Fibroblast of villous mesenchyme (primary cell): ENCODE measurements at places on chromosomes 11 and 22.

DNA sequence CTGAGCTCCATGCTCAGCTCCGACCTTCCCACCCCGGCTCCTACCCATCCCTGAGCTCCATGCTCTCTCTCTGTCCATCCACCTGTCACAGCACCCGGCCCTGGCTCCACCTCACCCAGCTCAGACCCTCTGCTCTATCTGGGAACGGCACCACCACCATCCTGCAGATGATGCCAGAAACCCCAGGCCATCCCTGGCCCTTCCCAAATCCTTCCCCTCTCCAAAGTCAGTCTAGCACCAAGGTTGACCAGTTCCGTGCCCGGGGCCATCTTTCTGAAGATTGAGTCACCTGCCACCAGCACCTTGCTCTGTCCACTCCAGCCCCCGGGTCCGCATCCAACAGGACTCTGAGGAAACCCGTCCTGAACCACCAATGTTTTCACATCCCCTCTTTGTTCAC is 969.6 kb downstream of the BRD1 start:
- DNase-seq, result no peak

GRCh38 chr22:29139965-29140782 is 65.5 kb upstream of the EMID1 start:
- peak; percentile 90 for DNase-seq

GRCh38 chr22:42202669-42203068 is 67.8 kb downstream of the TCF20 start:
- peak; percentile 14 for DNase-seq

- DNase-seq, result no peak
Measured at GRCh38 chr11:2949920-2950319, 20.7 kb upstream of the PHLDA2 start.

DNA sequence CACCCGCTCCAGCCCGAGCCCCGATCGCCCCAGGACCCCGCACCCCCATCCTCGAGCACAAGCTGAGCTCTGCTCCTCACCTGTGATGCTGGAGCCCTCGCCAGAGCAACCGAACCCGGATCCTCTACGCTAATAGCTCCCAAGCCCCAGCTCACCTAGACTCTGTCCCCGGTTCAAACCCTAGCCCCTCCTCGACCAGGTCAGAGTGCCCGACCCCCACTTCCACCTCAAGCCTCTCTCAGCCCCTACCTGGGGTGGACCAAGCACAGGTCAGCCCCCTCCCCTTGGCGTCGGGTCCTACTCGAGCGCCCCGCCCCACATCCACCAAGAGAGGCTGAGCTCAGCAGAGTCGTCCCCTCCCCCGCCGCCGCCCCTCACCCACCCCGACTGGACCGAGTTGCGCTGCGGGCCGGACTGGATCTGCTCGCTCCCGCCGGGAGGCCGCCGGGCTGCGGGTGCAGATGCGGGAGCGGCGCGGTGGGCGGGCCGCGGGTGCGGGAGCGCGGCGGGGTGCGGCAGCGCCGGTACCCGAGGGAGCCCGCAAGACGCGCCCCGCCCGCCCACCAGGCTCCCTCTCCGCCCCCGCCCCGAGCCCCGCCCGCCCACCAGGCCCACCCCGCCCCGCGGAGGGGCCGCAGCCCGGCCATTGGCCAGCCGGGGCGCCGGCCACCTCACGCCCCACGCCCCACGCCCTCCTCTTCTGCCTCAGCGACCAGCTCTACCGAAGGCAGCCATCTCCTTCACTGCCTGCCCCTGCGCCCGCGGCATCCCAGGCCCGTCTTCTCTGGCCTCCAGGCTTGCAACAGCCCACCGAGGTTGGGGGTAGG is 577 bp upstream of the DKK3 start:
- peak; percentile 63 for DNase-seq

DNA sequence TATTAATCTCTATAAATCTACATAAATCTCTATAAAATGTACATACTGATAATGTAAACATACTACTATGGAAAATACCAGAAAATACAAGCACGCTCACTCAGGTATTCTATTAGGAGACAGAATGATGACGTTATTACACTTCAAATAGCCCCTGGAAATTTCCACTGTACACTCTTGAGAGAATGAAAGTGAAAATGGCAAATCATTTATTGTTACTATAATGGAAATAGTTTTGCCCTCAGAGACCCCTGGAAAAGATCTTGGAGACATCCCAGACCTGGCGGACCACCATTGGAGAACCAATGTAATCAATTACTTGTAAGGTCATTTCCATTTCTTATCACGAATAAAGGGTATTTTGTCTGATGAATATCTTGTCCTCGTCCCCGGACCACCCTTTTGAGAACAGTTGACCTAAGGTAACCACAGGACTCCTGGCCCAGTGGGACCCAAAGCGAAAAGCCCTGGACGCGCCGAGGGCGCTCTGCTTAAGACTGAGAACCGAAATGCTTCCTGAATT is 509 bp upstream of the PRRG4 start:
- DNase-seq, result peak; percentile 38

GRCh38 chr11:125378083-125378482 is 118.0 kb downstream of the FEZ1 start:
- DNase-seq, result no peak

DNA sequence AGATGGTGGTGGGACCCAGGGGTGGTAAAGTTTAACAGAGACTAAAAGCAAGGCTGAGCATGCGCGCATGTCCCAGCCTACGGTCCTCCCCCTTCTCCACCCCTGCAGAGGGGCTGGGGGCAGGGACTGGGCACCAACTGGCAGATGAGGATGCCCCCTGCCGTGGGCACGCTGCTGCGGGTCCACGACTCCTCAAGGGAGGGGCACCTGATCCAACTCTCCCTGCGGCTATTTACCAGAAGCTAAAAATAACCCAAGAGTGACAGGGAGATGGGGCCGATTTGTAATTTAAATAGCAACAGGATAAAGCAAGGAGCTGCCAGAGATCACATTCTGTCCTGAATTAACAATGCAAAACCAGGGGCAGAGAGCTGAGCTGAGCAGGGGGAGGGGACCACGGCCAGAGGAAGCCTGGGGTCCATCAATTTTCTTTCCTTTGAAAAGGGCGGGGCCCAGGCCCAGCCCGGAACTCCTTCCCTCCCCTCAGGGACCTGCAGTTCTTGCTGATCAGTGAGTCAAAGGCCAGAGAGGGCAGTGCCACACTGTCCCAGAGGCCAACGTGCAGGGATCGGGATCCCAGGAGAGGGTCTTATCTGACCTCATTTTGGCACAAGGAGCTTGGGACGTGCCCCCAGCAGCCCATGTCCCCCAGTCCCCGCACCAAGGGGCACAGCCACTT is 8.1 kb upstream of the DGKZ start:
- peak; percentile 31 for DNase-seq

DNA sequence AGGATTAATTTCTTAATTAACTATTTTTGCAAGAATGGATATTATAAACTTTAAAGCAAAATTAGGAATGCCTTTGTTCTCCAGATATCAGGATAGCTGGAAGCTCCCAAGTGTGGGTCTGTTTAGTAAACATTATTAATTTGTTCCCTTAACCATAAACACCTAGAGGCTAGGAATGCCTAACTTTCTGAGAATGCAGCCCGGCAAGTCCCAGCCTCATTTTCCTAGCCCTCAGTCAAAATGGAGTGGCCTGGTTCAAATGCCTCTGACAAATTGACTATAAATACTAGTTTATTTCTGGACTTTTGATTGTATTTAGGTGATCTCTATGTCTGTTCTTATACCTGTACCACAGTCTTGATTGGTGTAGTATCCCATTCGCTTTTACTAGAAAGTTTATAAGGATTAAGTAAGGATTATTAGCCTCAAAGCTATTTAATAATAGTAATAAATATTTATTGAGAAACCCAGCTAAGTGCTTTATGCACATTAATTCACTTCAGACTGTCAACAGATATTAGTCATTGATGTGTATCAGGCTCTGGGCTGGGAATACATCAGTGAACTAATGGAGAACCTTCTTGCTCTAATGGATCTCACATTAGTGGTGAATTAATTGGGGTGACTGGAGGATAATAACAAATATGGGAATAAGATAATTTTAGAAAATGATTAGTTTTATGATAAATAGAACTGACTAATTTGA is 25.8 kb downstream of the PPME1 start:
- no peak for DNase-seq

DNA sequence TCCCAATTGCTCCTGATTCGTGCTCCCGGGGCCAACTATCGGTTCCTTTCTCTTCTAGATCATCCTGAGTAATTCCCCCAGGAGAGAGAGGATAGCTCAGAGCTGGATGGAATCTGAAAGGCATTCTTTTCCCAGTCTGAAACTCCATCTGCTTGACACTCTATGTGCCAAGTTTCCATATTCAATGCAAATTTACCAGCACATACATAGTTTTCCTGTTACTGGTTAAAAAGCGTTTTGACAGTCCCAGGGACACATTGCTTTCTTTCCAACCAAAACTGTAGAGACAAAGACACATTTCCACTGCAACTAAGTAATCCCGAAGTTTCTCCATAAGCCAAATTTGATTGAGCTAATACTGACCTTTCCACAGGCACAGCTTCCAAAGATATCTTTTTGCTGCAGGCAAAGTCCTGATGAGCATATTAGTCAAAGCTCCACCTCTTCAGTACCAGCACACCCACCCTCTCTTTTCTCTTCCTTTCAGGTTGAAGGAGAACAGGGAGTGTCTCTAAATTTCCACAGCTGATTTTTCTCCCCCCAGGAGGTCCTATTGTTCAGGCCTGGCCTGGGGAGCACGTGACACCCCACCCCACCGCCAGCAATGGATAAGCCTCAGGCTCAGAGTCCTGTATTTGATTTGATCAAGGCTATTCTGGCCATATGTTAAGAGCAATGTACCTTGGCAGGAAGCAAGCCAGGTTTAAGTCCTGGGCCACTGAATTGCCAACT is 9.7 kb upstream of the ANKK1 start:
- no peak for DNase-seq

GRCh38 chr11:33703788-33704187 is 3.2 kb upstream of the C11orf91 start:
- DNase-seq, result no peak

DNA sequence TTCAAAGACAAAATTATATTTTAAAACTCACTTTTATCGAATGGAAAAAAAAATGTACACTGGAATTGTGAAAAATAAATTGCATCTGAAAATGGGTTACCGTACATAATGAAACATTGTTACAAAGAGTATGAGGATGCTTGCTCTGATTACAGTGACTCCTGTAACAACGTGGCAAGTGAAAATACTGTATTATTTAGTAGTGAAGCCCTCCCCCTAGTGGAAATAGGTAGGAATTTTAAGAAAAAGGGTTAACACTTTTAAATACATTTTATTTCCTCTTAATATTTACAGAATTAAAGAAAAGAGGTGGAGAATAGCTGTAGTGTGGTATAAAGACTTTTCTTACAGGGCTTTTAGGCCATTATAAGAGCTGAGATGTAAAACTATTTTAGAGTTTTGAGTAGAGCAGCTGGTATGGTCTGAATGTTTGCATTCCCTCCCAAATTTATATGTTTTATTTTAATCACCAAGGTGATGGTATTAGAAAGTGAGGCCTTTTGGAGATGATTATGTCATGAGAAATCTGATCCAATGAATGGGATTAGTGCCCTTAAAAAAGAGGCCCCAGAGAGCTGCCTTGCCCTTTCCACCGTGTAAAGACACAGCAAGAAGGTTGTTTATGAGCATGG is 25.2 kb downstream of the FAM76B start:
- DNase-seq, result peak; percentile 69

DNA sequence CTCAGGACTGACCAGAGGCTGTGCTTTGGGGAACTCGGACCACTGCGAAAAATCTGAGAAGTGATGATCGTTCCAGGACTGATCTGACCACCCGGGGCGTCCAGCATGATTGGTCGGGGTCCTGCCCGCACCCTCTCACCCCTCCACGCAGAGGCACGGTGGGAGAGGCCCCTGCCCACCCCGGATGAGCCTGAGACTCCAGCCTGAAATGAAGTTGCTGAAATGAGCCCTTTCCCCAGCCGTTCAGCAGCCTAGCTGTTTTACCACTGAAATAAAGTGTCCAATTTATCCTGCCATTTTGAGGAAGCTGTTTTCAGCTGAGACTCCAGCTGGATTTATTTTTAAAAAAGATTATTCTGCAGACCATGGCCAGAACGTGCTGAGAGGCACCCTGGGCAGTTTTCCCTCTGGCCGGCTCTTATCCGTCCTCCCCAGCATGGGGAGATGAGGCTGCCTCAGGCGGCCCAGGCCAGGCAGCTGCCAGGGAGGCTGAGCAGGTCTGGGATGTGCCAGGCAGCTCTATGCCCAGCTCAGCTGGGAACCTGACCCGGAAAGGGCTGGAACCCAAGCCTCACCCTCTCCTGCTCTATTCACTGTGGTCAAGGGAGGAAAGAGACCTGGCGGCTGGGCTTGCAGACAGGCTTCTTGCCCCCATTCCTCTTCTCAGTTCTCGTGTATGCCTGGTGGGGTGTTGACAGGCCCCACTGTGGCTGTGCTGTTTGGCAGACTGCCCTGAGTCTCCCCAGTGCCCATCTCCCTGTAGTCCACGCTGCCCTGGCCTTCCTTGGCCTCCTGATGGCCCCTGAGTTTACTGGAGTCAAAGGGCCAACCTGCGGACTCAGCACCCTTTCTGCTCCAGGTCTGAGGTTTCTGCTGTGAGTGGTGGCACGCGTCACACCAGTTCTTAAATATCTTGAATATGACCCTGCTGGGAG is 161.0 kb upstream of the B3GAT1 start:
- DNase-seq, result no peak

DNA sequence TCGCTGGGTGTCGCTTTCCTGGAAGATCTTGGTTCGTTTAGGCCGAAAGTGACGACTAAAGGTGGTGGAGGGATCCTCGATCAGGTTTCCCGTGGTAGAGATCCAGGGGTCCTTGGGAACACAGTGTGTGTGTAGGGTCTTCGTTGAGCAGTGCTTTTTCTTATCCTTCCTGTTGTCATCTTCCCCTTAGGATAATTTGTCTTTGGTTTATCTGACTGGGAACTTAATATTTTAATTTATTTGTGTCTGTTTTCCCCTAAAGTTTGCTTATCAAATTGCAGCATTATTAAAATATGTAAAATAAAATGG is 403 bp downstream of the RBM7 start:
- no peak for DNase-seq

DNA sequence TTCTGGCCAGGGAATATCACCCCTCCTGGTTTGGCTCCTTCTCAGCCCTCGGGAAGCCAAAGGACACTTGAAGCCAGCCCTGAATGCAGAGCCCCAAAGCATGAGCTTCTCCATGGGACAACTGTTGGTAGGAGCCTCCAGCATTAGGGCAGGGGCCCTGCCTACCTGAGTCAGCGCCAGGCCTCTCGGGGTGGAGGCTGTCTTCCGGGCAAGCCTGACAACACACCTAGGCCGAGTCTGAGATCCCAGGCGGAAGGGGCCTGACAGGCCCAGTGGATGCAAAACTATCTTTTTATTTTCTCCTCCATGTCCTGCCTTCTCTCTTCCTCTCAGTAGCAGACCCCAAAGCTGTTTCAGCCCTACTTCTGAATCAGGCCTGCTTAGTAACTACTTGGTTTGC is 27.6 kb downstream of the RCOR2 start:
- DNase-seq, result no peak
